Stimulated activated CD8-positive, alpha-beta memory T cell treated with anti-CD3 and anti-CD28 coated beads, Interleukin-4, amount 100 ng/mL, for 4 hours (primary cell): ENCODE measurements at places on chromosomes 1 and 21.

DNA sequence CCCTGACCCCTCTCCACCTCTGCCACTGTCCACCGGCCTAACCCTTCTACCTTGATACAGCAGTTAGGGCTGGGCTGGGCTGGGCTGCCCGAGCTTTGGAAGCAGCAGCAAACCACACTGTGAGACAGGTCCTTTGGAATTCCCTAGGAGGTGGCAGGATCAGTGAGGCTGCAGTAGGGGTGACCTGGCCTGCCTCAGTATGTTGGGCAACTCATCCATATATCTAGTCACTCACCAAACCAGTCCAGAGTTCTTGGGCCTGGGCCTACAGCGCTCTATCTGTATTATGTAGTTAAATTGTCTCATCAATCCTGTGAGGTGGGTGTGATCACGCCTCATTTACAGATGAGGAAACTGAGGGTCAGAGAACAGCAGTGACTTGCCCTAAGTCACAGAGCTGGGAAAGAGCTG lies 13.3 kb upstream of the SYNC start:
- DNase-seq, result no peak

DNA sequence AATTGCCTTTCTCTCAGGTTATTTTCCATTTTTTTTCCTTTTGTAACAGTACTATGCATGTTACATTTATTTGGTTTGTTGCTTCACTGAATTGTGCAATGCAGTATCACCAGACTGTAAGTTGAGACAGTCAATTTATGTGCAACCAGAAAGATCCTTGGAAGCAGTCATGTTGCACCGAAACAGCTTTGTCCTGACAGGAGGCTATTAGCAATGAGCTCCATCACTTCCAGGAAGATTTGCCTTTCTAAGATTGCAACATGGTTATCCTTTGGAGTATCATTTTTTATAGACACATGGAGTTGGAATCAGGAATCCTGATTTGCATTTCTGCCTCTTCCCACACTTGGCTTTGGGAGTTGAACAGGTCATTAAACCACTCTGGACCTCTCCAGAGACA lies 84.5 kb upstream of the ST6GALNAC5 start:
- no peak for DNase-seq

GRCh38 chr1:25568834-25569596 lies 25.6 kb downstream of the LDLRAP1 start:
- DNase-seq, result no peak

- DNase-seq, result no peak
Observed at GRCh38 chr1:11888206-11888876, 29.6 kb upstream of the NPPB start.

DNA sequence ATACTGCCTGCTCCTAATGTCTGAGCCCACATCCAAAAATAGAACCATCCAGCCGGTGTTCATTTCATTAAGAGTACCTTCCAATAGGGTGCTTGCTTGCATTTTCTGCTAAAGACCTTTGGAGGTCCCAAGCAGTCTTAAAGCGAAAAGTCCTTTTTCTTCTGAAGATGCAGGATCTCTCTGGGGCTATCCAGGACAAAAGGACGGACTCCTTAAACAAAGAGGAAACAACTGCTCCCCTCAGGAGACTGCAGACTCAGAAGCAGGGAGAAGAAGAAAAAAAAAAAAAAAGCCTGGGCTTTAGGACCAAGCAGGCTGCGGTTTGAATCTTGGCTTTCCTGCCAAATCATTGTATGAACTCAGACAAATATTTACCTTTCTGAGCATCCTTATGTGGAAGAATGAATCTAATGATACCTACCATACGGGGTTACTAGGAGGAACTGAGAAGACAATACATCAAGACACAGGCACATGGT lies 204.0 kb downstream of the PLPP3 start:
- no peak for DNase-seq

- DNase-seq, result no peak
Observed at GRCh38 chr1:176211396-176212165, 4.5 kb upstream of the COP1 start.

DNA sequence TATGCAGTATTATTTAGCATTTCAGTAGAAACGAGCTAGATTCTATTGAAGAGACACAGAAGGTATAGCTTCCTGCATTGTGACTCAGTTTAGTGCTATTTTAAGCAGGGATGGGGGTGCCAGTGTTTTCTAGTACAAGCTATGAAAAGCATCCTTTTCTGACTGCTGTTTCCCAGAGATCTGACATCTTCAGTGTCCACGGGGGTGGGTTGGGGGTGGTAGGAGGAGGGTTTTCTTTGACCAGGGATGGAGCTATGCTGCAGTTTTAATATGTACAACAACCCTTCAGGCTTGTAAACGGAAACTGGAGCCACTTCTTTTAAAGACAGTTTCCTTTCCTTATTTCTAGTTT lies 2.7 kb upstream of the NEGR1 start:
- DNase-seq, result no peak

DNA sequence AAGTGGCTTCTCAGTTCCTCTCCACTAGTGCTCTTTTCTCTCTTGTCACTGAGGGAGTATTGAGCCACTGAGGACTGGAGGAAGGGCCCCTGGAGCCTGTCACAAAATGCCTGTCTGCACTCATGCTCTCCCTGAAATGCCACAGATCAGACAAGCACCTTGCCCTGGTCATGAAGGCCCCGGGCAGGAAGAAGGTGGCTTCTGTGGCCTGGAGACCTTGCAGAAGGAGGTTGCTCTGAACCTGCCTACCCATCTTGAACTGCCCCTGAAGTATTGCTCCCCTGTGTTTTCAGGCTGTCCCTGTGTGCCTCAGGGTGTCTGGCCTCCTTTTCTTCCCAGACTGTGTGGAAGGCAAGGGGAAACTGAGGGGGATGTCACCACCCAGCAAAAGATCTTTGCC lies 3.1 kb downstream of the PKP1 start:
- no peak for DNase-seq

GRCh38 chr1:56963667-56964066 lies 2.1 kb downstream of the C8B start:
- DNase-seq, result no peak

DNA sequence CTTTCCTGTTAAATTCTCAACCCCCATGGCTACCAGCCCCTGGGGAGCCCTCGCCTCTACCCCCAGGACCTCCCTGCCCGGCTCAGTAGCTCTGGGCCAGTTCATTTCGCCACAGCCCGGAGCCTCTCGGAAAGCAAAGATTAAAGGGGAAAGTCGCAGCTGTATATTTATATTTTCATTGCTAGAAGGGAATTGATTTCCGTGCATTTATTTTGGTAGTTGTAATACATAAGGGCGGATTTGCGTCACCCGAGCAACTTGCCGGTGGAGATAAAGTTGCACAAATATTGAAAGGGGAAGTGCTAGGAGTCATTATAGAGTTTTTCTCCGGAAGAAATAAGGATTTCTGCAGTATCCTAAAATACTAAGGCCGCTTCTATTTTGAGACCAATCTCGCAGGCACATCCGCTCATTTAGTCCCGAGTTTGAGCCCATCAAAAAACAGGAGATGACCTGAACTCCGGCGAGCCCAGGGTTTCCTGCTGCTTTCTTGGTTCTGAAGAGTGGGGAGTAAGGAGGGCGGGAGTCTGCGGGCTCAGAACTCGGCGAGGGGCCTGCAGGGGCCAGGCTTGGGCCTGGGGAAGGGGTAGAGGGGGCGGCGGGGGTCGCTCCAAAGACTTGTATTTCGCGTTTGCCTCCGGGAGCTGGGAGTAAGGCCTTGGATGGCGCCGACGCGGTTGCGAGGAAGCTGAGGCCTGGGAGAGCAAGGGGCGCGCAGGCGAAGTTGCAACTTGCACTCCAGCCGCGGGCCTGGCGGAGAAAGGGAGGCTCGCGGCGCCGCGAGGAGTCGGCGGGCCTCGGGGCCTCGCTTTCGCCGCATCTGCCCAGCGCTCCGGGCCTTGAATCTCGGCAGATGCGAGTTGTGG lies 2.5 kb upstream of the HLX start:
- no peak for DNase-seq

DNA sequence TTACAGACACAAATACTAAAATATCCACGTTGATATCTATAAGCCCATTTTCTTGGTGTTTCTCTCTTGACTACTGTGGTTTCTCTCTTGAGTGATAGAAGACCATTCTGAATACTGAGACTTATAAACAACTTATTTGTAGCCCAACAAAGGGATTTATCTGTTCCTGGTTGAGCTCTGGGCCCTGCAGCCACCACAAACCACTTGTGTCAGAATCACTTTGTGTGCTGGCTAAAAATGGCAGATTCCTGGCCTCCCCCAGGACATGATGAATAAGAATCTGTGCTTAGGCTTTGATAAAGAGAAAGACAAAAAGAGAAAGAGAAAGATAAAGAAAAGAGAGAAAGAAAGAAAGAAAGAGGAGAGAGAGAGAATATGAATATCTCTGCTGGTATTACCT lies 18.9 kb upstream of the MCOLN2 start:
- no peak for DNase-seq

DNA sequence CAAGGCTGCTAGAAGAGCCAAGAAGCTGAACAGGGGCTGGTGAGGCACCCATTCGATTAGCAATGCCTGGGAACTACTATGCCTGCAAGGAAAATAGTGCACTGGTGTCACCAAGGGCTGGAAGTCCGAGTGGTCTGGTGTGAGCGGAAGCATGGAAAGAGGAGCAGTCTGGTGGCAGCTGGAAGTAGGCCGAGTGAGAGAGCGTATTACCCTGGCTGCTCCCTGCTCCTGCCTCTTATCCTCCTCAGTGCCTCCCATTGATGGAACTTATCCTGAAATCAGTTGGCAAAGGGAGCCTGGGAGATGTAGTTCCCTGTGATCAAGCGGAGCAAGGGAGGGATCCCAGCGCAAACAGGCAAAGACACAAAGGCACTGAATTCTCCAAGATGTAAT lies 9.6 kb downstream of the SMAP2 start:
- no peak for DNase-seq

- DNase-seq, result peak; percentile 13
Observed at GRCh38 chr1:16167331-16168143, 11.7 kb upstream of the EPHA2 start.

DNA sequence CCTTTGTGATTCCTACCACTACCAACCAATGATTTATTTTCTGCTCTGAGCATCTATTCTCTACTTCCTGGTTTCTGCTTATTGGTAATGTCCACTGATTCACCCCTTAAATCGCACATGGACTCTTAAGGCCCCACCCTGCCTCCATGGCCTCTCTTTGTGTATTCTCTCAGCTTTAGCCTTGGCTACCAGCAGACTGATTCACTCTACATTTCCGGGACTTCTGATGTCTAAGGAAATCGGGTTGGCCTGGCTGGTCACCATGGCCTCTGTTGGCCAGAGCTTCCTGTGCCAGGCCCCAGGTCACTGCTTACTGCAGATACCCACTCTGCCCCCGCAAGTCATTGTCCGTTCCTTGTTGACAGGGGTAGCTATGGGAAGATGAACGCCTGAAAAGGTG lies 40.9 kb downstream of the PDPN start:
- DNase-seq, result no peak

DNA sequence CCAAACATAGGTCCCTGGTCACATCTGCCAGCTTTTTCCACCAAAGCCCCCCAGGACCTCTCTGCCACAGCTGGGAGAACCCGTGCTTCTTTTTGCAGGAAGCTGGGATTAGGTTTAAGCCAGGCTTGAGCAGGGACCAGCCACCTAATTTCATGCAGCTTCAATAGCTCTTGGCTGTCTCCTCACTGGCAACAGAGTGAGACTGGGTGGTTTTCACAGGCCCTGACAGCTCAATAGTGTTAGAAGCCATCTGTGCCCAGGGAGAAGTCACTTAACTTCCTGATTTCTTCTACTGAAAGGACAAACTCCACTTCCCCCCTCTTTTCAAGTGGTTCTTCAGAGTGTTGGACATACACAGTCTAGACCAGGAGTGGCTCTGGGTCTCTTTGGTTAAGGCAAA lies 20.4 kb upstream of the SRSF4 start:
- DNase-seq, result no peak

GRCh38 chr1:229040630-229041358 lies 230.1 kb upstream of the RAB4A start:
- DNase-seq, result no peak

DNA sequence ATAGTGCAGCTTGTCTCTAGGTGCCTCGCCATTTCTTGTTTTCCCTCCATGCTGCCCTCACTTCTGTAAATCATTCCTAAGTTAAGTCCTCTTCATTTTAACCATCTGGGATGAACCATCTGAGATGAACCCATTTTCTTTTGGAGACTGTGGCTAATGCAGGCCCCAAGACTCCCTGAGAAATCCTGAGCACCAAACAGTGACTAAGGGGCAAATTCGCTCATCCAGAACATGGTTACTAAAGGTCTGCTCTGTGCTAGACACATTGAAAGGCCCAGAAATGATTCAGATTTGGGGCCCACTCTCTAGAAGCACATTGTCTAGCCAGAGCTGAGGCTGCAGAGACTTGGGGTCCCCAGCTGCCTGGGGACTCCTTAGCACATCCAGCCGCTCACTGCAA lies 151.9 kb upstream of the CTTNBP2NL start:
- DNase-seq, result no peak

DNA sequence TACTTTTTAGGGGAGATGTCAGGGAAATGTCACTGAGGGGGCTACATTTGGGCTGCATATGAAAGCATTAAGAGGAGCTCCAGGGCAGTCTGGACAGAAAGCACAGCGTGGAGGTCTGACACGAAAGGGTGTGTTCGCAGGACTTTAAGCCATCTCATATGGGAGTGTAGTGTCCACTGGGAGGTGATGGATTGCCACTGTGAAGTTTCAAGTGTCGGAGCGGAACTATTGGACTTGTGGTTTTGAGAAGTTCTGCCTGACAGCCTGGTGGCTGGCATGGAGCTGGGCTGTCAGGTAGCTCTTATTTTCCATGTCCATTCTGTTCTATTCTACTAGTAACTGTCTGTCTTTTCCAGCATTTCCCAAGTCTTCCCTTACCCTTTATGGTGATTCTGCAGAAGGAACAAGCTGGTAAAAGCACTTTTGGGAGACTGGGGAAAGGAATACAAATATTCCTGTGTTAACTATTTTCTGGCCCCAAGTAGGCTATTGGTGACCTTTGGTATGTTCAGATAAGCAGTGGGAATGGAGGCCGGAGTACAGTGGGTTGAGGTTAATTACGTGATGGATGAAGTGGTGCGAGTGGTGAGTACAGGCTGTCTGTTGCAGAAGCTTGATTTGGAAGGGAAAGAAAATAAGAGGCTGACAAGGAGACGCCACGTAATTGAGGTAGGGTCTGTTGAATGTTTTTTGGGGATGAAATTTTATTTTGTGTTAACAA lies 19.3 kb downstream of the B3GALT5 start:
- DNase-seq, result no peak

DNA sequence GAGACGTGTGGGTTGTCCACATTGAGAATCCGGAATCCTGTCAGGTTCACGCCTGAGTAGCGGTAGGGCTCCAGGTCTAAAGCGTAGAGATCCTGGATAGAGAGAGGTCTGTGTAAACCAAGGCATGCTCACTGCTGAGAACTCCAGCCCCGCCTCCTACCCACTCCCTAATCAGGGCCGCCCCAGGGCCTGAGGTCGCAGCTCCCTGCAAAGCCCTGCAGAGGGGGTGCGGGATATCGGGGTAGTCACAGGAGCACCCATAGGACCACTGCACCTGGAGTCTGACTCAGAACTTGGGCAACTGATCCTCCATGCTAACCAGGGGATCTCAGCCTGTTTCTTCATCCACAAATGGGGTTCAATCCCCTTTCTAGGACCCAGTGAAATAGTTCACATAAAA lies 174.4 kb downstream of the GRIK3 start:
- no peak for DNase-seq

DNA sequence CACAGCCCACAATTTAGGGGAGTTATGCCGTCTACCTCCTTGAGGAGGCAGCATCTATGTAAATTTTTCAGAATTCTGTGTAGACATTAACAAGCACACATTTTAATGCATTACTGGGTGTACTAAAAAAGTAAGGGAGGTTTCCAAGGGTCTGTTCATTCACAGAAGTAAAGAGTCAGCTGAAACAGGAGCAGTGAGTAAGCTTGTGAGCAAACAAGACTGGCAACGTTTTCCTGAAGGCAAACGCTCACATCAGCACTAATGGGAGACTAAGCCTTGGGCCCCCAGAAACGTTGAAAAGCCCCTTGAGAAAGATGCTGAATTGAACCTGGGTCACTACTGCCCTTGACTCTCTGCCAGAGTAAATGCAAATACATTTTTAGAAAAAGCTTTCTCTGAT lies 25.7 kb downstream of the RPRD2 start:
- DNase-seq, result no peak
